Right renal pelvis (tissue), 4 donors: ENCODE measurements at places on chromosomes 12 and 14.

GRCh38 chr14:99571303-99571986 is 32.6 kb downstream of the CCDC85C start:
- DNase-seq, result no peak

- no peak for DNase-seq
These were observed 51.3 kb downstream of the SOX5 start for GRCh38 chr12:23898121-23898520.

DNA sequence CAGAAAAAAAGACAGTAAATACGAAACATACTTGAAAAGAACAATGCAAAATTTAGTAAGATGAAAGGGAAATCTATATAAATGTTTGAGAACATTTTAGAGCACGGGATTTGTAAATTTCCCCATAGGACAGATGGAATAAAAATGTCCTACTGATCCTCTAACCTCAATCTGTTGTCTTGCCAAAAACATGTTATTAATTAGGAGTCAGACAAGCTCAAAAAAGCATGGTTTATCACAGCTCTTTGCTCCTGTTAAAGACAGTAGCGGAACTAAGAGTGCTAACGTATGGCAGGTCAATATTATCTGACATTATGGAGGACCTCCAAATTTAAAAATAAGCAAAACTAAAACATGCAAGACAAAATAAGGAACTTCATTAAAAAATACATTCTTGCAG is 12.9 kb downstream of the GMFB start:
- DNase-seq, result no peak

DNA sequence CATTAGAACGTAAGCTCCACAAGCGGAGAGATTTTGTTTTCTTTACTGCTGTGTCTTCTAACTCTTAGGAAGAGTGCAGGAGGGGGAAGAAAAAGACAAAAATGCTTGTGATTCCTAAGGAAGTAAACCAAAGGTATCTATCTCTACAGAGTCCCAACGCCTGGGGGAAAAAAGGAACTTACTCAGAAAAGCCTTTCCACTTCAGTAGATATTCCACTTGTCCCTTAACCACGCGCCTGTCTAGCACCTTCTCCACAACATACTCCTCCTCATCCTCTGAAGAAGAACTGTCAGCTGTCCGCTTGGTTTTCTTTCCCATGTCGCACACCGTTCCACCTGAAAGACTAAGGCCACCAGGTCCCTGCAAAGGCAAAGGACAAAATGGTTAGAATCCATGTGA is 22.6 kb downstream of the CBX5 start:
- no peak for DNase-seq

DNA sequence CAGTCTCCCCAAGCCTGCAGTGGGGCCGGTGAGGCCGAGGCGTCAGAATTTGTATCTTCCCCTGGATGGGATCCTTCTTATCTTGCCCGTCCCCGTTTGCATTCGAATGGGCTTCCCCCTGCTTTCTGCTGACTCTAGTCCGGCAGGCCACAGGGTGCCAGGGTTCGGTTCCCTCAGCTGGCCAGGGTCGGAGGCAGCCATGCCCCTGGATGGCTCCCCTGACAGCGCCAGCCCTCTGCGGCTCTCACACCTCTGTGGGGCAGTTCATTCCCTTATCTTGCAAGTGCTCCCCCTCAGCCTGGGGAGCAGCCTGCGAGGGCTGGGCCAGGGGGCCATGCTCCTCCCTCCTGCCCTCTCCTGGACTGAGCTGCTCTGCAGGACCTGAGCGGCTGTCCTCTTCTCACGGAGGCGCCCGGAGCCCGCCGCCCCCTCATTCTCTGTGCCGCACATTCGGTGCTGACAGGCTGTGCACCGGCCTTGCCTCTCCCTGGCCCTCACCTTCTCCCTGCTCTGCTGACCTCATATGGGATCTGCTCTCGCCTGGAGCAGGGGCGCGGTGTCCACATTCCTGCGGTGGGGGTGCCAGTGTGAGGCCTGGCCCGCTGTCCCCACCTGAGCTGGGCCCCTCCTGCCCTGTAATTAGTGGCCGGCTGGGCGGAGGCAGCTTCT is 32.8 kb downstream of the KIF26A start:
- DNase-seq, result no peak

DNA sequence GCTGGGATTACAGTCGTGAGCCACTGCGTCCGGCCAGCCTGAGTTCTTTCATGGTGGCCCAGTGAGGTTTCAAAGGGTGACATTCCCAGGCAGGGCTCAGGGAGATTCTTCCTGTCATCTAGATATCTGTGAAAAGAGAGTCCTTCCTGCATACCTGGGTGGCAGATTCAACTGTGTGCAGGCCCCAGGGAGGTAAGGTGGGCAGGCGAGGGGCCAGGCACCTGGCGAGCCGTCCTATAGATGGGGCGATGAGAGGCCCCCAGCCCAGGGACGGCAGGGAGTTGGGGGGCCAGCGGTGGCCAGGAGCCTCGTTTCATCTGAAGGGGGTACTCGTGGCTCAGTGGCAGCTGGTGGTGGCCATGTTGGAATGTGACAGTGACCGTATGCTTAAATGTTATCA is 7.1 kb upstream of the EP400 start:
- no peak for DNase-seq

GRCh38 chr14:92925446-92925845 is 2.5 kb downstream of the CHGA start:
- DNase-seq, result no peak

- DNase-seq, result no peak
These were observed 1.4 kb downstream of the SNRPF start for GRCh38 chr12:95859947-95860850.

DNA sequence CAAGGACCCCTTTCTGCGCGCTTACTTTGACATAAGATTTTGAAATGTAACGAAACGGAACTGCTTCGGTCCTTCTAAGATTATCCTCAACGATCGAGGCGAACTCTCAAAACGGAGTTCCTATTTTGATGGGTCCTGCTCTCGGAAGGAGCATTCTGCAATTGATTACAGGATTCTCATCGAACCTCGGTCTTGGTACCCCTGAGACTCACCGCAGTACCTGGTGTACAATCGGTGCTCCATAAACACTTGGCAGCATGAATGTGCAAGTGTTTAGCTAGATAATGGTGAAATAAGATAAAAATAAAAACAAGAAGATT is 530 bp upstream of the NEMF start:
- no peak for DNase-seq

DNA sequence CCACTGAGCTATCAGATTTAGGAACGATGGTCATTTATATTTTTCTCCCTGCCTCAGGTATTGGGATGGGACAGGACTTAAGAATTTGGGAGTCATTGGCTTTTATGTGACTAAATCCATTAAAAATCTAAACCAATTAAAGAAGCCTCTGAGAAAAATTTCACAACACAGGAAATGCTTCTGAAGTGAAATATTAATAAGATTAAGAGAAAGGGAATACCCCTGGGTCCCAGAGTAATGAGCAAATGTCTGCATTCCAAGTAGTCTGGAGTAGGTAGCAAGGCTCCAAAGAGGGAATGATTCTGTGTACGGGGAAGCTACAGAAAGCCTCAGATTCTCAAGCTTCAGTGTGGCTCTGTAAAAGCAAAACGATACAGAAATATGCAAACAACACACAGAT is 707 bp upstream of the MED6 start:
- no peak for DNase-seq
